ENCODE measurements at places on chromosomes 3 and 15.

DNA sequence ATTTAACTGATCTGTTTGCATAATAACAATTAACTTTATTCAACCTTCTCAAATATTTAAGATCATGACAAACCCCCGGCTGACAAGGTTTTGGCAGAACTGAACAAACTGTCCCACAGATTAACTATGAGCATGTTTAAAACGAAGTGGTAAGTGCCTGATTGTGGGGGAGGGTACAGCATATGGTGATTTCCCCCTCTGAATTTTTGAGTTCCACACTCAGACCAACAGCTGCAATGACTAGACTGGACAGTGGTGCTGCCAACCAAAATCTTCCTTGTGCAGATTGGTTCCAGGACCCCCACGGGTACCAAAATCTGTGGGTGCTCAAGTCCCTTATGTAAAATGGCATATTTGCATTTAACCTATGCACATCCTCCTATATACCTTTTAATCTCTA is 449.5 kb downstream of the SHQ1 start:
- no peak for DNase-seq

- DNase-seq = no peak
Observed at GRCh38 chr15:78840661-78841375, 29.6 kb upstream of the ADAMTS7 start.

DNA sequence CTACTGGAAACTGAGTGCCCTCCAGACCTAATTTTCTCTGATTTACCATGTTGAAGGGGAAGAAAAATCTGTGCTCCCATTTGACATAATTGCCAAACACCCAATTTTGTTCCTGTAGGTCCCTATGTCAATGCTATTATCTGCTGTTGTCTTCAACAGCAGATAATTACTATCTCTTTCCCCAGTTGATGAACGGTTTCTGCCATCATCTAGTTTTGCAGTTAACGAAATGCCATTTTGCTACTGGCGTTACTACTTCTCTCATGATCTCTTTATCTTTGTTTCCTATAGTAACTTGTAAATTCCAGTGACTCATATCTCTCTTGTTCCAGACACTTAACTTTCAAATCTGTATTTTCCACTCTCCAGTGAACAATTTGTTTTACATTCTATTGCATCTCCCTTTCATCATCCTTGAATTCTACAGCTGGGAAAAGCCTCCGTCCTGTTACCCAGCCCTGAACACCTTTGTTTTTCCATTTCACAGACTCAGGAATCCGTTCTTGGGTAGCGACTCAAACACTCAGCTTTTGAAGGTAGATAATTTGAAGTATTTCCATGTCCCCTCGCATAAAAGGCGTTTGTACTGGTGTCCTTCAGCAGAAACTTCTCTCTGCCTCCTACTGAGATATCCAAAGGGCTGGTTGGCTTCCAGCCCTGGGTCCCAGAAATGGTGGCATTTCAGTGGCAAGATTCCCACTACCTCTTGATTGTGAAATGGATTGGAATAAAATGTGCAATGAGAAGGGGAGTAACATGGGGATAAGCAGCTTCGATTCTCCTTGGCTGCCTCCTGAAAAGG is 111.7 kb downstream of the FOXB1 start:
- DNase-seq = no peak

- no peak for DNase-seq
Observed at GRCh38 chr3:151037746-151038477, 47.6 kb upstream of the MED12L start.

GRCh38 chr3:190073264-190074008 is 47.3 kb downstream of the P3H2 start:
- no peak for DNase-seq

- peak; percentile 7 for DNase-seq
Observed at GRCh38 chr3:132253262-132253878, 63.8 kb upstream of the ACP3 start.

DNA sequence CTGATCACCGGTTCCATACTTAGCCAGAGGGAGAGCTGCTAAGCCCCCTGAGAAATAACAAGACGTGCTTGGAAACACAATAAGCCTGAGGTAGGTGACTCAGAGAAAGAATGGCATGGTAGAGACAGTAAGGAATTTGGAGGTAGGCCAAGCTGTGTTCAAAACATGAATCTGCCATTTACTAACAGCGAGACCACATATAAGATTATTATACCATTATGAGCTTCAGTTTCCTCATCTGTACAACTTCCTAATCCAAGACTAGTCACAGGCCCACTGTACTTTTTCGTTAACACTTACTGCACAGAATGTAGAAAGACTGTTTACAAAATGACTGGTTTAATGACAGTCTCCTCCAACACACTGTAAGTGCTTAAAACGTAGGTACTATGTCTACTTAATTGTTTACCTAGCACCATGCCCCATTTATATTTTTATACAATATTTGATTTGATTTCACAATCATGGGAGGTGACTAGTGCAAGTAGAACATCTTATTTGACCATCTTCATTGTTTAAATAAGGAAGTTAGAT is 25.7 kb downstream of the ATOSA start:
- DNase-seq = peak; percentile 25

DNA sequence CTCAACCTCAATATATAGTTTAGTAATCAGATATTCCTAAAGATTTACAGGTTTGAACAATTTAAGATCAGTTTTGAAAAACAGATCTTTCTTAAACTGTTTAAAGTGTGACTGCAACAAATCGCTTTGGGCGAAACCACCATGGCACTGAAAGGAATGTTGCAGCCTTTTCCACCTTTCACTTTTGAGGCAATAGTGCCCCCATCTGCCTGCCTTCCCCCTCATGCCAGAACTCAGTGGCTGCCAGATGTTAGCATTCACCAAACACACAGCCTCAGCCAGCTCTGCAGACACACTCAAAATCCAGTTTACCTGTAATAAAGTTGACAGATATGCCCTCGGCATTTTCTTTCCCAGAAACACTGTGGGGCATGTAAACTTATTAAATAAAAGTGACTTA is 3.3 kb downstream of the LYSMD4 start:
- DNase-seq = no peak

Measured in SHP77 treated with DMSO at 0.1 percent for 48 hours (cell line).